Activated CD4-positive, alpha-beta T cell treated with anti-CD3 and anti-CD28 coated beads, Interleukin-2, amount 50 U/mL, for 16 hours (primary cell): ENCODE measurements at places on chromosomes 2 and 18.

DNA sequence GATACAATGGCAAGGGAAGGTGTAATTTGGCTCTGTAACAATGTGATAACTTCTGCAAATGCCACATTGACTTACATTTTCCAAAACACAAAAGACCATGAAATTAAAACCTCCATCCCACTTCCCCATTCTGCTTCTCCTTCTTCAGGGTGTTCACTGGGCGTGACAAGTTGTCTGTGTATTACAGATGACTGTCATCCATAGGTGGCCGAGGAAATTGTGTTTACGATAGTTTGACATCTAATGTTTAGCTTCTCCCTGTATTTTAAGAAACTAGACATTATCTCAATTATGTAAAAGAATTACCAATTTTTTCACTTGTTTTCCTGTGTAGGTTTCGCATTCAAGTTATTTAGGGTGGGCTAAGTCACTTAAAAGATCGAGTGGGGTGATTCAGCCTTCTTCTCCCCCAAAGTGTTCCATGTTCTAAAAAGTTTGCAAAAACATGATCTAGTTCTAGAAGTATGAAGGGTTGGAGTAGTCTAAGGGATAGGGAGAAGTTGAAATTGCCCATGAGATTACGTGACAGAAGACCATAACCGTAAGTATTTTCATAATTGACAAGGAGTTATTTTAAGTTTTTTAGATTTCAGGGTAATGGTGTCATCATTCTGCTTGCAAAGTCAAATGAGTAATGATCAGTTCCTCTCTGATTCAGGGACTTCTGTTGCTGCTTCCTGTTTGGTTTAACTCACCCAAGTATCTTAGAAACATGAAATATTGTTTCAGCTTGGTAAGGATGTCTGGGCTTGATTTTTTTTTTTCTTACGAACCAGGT, 25.2 kb upstream of the CYTIP start:
- DNase-seq: peak; percentile 91

DNA sequence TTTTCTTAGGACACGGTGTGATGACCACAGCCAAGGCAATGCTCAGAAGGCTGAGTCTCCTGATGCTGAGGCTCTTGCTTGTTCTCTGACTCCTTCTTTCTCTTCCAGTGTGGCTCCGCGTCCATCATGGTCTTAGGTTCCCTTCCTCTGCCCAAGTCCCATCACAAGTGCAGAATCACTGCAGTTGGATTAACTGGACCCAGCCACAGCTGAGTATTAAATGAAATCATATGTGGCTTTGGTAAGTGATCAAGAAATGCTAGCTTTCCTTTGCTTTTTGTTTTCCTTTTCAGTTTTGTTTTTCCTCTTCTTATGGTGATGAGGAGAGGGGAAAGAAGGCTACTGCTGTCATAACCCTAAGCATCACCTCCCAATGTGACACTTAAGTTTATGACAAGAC, 375.8 kb downstream of the INSIG2 start:
- no peak for DNase-seq

GRCh38 chr2:85741833-85742455, 11.8 kb upstream of the ATOH8 start:
- DNase-seq: no peak

DNA sequence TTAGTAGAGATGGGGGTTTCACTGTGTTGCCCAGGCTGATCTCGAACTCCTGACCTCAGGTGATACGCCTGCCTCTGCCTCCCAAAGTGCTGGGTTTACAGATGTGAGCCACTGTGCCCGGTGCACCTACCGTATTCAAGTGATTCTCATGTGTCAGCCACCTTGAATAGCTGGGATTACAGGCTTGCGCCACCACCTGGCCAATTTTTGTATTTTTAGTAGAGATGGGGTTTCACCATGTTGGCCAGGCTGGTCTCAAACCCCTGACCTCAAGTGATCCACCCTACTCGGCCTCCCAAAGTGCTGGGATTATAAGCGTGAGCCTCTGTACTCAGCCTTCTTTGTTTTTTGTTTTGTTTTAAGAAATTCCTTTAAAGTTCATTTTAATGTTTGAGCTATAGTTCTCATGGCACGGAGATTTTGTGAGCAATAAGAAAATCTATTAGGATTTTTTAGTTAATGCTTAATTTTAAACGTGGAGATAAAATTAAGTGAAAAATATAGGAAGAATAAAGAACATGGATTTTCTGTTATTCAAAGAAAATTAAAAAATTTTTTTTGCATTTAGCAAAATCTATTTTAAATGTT, 242.6 kb downstream of the PHLPP1 start:
- DNase-seq: peak; percentile 57

GRCh38 chr2:203886661-203887151, 19.1 kb downstream of the CTLA4 start:
- peak; percentile 95 for DNase-seq

DNA sequence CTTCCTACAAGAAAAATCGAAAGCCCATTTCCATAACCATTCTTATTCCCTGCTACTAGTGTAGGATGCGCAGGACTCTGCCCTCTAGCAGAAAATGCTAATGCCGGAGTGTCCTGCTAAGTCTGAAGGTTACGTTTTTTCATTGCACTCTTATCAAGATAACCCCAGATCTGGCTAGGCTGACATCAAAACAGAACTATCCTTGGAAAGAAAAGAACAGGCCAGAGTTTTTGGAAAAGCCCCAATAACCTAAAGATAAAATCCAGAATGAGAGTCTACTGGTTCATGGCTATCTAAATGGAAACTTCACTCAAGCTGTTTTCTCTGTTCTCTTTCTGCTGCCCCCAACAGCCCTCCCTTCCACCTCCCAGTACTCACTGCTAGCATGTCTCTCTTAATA, 913 bp downstream of the RNF152 start:
- DNase-seq: no peak
